Aorta (tissue), 5 donors: ENCODE measurements at places on chromosomes 2 and 18.

DNA sequence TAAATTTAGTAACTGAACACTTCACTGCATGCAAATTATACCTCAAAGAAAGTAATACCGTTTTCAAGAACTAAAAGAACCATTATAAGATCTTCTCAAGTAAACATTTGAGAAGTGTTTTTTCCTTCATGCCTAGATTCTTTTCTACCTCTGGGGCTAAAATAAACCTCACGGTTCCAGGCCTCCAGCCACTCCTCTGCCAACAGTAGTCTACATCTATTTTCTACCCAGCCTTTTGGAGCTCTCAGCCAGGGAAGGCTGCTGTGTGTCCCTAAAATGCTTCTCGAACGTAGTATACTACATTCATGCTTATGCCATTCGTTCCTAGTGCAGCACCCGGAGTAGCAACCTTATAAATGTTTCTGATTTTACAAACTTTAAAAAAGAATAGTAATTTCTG lies 219.7 kb downstream of the AFF3 start:
- no peak for DNase-seq

DNA sequence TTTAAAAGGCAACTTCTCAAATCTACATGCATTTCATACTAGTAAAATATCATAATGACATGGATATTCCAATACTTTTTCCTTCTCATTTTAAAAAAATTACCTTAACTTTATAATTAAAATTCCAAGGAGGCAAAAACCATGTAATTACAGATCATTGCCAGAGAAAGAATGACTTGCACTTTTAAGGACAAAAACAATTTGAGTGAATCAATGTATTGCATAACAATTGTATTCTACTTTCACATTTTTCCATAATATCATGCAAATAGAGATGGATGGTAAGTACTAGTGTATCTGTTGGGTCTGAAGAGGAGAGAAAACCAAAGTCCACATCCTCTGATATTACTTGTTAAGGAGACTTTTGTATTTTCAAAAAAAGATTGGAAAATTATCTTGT lies 89.5 kb upstream of the NCK2 start:
- DNase-seq, result no peak

- no peak for DNase-seq
Observed at GRCh38 chr2:100919316-100919715, 82.8 kb upstream of the RPL31 start.

- DNase-seq, result no peak
Observed at GRCh38 chr2:198499539-198499938, 695.1 kb downstream of the PLCL1 start.

- DNase-seq, result peak; percentile 59
Observed at GRCh38 chr2:109370399-109371035, 241.5 kb downstream of the SH3RF3 start.

DNA sequence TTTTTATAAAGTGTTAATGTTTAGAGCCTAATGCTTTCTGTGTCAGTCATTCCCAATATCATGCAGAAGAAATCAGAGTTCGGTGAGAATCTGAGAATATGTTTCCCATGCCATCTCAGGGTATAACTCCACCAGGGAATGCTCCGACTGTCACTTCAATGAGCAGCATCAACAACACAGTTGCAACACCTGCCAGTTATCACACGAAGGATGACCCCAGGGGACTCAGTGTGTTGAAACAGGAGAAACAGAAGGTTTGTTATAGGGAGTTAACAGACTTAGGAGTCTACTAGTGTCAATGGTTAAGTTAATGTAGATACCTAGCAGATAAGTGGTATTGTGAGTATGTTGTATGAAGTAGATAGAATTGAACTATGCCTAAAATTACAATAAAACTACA lies 31.0 kb downstream of the VAPA start:
- no peak for DNase-seq

GRCh38 chr2:95050385-95051300 lies 25.1 kb downstream of the MAL start:
- peak; percentile 46 for DNase-seq

DNA sequence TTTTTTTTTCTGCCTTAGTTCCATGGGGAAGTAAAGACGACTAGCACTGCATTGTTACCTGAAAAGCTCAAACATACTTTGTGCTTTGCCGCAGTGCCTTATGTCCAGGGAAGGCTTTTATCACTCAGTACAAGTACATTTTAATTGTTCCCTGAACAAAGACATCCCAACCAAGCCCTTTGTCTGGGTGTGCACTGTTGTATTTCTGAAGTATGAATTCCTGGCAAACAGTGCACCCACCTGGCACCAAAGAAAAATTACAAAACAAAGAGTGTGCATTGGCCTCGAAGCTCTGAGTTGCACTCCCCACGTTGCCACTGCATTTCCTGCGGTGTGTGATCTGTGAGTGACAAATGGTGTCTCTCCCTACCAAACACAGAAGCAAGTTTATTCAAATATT lies 858.5 kb upstream of the PIK3C3 start:
- no peak for DNase-seq

DNA sequence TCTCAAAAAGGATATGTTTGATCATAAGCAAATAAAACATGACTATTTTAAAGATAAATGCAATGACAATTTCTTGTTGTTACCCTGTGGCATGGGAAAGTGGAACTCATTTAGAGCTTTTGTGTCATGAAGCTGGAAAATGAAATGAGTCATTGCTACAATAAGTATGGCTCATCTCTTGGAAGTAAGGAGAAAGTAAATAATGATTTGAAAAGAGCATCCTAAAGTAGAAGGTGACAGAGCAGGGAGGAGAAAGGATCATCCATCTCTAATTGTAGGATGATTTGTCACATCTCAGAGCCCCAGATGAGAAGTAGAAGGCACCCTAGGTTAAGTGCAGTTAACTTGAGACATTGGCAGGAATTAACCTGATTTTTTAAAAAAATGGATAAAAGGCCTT lies 200.5 kb downstream of the CPS1 start:
- no peak for DNase-seq

- DNase-seq, result no peak
Observed at GRCh38 chr2:7639476-7639875, 722.3 kb downstream of the RNF144A start.

DNA sequence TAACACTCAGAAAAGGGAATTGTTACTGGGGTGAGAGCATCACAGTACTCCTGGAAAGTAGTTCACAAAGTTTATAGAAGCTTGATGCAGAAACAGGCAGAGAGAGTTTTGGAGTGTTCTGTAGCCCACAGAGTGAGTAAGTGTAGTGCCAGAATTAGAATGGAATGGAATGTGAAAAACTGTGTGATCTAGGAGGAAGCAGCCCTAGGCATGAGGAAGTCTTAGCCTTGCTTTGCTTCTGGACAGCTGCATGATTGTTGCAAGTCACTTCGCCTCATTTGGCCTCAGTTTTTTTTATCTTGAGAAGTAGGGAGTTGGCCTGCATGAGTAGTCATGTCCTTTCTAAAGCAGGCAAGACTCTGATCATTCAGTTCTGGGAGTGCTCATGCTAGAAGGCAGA lies 10.9 kb downstream of the SERPINB12 start:
- DNase-seq, result no peak

- DNase-seq, result peak; percentile 23
Observed at GRCh38 chr2:86022661-86023365, 82.9 kb downstream of the POLR1A start.

DNA sequence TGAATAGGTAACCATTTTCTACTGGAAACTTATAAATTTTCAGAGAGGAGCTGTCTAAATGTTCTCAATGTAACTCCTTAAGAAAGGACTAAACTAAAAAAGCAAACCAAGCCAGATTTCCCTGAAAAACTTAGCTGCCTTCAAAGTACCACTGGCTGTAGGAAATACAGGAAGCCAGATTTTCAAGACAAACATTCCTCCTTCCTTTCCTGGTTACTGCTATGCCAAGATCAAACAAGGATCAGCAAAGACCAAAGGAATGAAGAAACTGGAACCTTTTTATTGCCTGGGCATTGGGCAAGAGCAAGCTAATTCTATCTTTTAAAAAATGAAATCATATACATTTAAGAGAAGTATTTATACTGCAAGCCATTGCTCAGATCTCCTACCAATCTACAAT lies 212.7 kb downstream of the DYM start:
- no peak for DNase-seq

DNA sequence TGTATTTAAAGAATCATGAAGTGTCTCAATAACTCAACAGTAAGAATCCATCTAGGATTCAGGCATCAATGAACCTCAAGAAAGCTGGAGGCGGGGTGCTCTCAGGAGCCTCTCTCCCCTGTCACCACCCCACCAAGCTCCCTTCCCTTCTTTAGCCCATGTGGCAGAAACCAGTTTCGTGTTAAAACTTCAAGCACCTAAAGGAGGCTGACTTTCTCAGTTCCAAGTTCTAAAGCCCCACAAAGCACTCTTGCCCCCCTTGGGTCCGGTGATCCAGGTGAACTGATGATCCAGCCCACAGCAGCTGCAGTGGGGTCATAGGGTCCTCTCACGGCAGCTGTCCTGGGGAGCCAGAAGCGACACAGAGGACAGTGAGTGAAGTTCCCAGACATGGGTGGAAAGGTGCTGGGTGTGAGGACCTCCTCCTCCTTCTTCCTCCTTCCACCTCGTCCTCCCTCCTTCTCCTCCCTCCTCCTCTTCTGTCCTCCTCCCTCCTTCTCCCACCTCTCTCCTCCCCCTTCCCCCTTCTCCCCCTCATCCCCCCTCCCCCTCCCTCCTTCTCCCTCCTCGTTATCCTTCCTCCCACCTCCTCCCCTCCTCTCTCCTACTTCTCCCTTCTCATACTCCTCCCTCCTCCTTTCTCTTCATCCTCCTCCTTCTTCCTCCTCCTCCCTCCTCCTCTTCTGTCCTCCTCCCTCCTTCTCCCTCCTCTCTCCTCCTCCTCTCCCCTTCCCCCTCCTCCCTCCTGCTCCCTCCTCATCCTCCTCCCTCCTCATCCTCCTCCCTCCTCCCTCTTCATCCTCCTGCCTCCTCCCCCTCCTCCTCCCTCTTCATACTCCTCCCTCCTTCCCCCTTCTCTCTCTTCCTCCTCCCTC lies 192.4 kb upstream of the AGAP1 start:
- no peak for DNase-seq

DNA sequence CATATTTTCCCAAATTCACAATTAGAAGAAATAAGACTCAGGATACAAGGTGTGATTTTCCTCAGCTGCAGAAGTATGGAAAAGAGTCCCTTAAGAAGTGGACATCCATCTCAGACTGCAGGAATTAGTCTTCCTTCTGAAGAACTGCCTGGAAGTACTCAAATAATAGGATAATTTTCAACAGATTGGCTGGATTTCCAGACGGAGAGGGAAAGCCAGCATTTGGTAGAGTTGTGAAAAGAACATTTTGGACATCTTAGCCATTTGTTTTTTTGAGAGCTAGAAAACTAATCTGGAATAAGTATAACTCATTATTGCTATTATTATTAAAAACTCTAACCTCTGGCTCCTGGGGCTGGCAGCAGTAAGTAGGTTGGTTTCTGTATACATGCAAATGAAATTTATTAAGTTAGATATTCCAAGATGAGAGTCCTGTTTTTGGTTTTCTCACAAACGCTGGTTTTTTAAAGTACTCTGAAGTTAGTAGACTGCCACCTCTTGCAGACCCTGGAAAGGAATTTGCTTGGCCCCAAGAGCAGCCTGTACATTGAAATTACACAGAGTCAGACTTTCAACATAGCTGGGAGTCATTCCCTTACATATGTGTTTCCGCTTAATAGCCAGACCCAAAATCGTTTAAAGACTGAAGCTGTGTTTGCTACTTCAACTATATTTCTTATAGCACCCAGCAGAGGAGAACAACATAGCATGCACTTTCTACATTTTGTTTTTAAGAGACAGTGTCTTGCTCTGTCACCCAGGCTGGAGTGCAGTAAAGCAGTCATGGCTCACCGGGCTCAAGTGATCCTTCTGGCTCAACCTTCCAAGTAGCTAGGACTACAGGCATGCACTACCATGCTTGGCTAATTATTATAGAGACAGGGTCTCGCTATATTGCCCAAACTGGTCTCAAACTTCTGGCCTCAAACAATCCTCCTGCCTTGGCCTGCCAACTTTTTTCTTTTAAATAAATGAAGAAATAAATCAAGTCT lies 142.4 kb downstream of the THADA start:
- no peak for DNase-seq

- DNase-seq, result no peak
Observed at GRCh38 chr2:173075056-173075780, 428 bp upstream of the MAP3K20 start.
